Aorta (tissue), 5 donors: ENCODE measurements at places on chromosomes 2 and 18. TPM values are rescaled to one million over a fixed set of nuclear protein-coding genes. Genes with fewer than 3 reads are reported as not detected.

DNA sequence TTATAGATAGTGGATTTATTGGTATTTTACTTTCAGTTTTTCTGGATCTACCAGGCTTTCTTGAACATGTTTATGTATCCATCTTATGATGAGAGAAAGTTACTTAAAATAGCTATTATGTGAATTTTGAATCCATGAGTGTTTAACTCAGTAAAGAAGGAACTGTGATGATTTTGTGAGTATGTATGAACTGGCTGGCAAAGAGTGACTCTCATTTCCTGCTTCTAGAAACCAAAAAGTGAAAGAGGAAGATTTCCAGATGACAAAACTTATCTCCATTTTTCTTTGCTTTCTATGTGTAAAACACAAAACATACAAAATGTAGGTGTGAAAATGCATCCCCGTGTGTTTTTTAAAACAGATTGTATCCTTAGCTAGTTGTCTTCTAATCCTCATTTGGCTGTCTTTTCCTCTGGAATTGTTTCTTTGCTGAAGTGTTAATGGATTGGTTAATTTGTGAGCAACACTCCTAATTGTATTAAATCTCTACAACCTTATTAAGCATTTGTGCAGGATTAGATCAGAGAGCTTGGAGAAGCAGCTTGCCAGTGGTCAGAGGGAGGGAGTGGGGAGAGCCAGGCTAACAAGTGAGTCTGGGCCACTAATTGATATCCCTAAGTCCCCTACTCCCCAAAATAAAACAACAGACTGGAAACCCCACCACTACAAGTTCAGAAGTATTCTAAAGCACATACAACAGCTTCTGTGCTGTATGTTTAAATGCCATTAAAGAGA lies 23.9 kb downstream of the PTPRM start:
- DNase-seq: no peak
- no peak overlapping the region for H3K4me3 ChIP-seq
- H3K36me3 ChIP-seq: no peaks in the 10 kb centered on the region
- no peaks in the 10 kb centered on the region for H3K27me3 ChIP-seq

DNA sequence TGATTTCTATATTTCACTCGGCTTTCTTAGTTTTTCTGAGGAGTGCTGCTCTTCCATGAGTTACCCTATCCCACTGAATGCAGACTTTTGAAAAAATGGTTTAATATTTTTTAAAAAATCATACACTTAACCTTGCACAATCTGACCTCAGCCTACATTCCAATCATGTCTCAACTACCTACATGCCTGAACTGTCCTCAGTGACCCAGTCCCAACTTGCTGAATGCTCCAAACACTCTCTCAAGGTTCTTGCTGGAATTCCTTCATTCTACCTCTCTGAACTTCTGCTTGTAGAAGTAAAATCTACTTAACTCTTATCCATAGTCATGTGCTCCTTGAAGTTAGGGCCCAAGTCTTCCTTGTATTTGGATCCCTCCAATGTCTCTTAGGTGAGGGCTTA lies 181.6 kb downstream of the XIRP2 start:
- H3K36me3 ChIP-seq: no peaks in the 10 kb centered on the region
- no peaks in the 10 kb centered on the region for H3K4me1 ChIP-seq
- no peaks in the 10 kb centered on the region for H3K27me3 ChIP-seq
- DNase-seq: no peak

DNA sequence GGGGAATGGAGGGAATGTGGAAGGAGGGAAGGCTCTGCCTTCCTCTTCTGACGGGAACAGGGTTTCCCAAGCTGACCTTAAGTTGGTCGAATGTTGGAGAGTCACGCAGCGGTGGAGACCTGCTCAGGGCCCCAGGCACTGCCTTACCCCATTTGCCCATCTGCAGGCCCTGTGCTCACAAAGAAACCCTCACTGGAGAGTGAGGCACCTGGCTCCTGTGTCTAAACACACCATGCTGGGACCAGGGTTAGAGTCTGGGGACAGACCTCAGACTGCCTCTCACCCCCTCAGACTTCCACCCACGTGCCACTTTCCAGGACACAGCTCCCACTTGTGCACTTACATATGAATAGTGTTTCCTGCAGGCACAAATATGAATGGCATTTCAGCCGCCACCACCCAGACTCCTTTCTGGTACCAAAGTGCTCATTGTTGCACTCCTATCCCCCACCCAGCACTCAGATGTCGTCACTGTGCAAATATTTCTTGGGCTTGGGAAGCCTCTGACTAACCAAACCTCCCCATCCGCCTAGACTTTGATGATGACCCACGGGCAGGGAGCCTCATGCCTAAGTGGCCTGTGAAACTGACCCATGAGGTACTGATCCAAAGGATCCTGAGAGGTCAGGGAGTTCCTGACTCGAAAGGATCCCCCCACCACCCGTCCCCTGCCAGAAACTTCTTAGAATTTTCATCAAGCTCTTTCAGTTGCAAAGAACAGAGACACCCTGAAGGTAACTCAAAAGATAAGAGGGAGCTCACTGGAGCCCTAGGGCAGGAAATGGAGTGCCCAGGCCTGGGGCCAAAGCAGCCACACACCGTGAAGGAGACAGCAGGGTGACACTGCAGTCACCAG lies 78.3 kb downstream of the STPG4 start:
- H3K4me3 ChIP-seq: no peak overlapping the region
- H3K27me3 ChIP-seq: no peaks in the 10 kb centered on the region
- DNase-seq: peak; percentile 84
- peaks cover 6% of the 10 kb centered on the region for H3K4me1 ChIP-seq

- H3K36me3 ChIP-seq: no peaks in the 10 kb centered on the region
- no peak overlapping the region for H3K4me3 ChIP-seq
- no peak for DNase-seq
- no peak overlapping the region for H3K27ac ChIP-seq
- no peaks in the 10 kb centered on the region for H3K27me3 ChIP-seq
Measured at GRCh38 chr2:175205523-175205922, 24.0 kb upstream of the ATP5MC3 start.

DNA sequence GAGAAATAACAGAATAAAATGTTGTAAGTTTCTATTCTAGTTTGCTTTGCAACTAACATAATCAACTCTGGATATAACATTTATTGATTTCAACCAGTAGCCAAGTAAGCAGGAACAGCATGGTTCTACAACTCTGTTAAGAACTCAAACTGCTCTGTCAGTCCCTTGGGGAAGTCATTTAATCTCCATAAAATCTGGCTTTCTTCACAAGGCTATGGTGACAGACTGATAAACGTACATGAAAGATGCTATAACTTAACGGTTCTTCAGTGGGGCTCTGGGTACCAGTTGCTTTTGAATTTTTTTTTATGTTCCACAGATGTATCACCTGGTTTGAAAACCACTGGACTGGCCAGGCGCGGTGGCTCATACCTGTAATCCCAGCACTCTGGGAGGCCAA lies 10.3 kb downstream of the PSME4 start:
- no peaks in the 10 kb centered on the region for H3K27me3 ChIP-seq
- H3K4me3 ChIP-seq: no peak overlapping the region
- DNase-seq: no peak
- H3K4me1 ChIP-seq: no peaks in the 10 kb centered on the region

DNA sequence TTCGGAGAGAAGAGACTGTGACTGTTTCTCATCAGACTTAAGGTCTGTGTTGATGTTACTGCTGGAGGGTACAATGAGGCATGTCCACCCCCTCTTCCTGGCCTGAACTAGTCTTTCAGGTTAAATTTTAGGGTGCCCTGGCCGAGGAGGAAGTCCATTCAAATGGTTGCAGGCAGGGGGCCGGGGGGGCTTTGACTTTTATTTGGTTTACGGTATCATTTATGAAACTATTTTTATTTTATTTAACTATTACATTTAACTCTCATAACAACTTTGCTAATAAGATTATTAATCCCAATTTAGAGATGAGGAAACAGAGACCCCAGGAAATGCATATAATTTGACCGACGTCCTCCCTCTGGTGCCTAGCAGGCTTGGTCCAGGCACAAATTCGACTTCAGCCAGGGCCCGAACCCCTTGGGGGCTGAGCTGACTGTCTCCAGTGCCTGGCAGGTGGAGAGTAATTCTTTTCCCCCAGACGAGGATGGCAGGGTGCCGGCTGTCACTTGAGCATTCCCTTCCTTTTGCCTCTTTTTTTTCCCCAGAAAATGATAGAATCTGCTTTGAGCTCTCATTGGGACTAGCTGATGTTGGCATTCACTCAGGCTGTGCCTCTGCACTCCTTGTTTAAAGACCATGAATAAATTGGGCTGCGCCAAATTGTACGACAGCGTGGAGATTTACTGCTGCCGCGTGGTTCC lies 255.3 kb upstream of the SALL3 start:
- H3K27ac ChIP-seq: no peak overlapping the region
- no peaks in the 10 kb centered on the region for H3K36me3 ChIP-seq
- no peak overlapping the region for H3K4me3 ChIP-seq

GRCh38 chr2:190200603-190201002 lies 119.0 kb downstream of the HIBCH start:
- no peaks in the 10 kb centered on the region for H3K27me3 ChIP-seq
- peaks cover 3% of the 10 kb centered on the region for H3K4me1 ChIP-seq
- H3K36me3 ChIP-seq: peaks cover 2% of the 10 kb centered on the region
- no peak for DNase-seq
- H3K27ac ChIP-seq: no peak overlapping the region

DNA sequence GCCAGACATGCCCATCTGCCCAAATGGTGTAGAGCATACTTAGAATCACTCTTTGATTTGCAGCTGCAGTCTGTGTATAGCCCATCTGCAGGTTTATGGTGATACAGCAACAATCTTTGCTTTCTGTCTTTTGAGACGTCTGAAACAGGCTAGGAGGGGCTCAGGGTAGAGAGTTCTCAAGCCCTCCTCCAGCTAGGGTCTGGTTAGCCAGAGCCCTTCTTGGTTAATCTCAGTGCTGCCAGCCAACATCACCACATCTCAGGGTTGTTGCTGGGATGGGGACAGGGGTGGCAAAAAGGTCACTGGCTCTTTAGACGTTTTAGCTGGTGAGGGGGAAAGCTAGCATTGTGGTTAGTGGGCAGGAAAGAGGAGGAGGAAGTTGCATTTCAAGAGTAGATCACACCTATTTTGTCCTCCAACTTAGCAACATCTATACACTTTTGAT lies 136.6 kb upstream of the ACAA2 start:
- H3K27ac ChIP-seq: no peak overlapping the region
- DNase-seq: no peak
- no peaks in the 10 kb centered on the region for H3K27me3 ChIP-seq
- H3K4me1 ChIP-seq: no peaks in the 10 kb centered on the region

DNA sequence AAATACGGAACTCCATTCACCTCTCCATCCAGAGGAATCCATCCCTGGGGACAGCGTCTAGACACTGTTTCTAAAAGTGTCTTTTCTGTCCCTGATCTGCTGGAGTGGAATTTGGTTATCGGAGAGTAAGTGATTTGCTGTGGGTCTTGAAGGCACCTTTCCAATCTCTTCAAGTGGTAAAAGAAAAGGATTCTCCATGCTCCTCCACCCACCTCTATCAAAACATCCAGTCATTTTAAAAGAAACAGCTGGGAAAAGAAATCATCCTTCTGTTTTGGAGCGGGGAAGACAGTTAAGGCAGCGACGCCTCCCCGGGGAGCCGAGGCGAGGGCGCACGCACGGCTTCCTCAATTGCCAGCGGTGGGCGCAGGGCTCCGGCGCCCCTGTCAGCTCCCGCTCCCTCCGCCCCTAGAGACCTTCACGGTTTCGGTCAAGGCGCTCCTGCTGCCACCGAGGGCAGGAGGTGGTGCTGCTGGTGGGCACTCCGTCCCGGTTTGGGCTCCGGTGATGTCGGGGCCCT lies 547 bp downstream of the SLC35F5 start:
- DNase-seq: no peak
- H3K27me3 ChIP-seq: no peaks in the 10 kb centered on the region
- H3K4me1 ChIP-seq: no peaks in the 10 kb centered on the region
- H3K4me3 ChIP-seq: peak overlapping the region; percentile 43

DNA sequence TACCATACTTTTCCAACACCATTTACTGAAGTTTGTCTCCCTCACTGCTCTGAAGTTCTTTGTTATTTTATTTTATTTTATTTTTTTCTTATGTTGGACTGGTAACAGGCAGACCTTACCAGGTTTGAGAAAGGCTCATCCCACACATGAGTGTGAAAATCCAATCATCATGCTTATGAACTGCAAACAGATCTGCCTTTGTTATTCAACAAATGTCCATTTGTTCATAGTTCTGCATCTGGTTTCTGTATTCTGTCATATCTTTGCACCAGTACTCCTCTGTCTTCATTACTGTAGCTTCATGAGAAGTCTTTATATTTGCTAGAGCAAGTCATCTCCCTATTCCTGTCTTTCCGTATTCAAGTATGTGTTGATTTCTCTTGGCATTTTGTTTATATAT lies 5.3 kb downstream of the RNU2-63P start:
- no peaks in the 10 kb centered on the region for H3K4me1 ChIP-seq
- no peak for DNase-seq
- no peak overlapping the region for H3K4me3 ChIP-seq
- H3K27ac ChIP-seq: no peak overlapping the region
- no peaks in the 10 kb centered on the region for H3K27me3 ChIP-seq

The HOXD4 gene
- total RNA-seq: 9.8 TPM

The CHAC2 gene
- 0.75 TPM for total RNA-seq

The ANKRD29 gene
- total RNA-seq: 28.6 TPM

The TUBB8B gene
- not detected for total RNA-seq

The B4GALT6 gene
- 8.4 TPM for total RNA-seq
